ENCODE measurements at places on chromosomes 1 and 21.

- DNase-seq, result no peak
- H3K27ac ChIP-seq, result no peak overlapping the region
- H3K27me3 ChIP-seq, result peaks cover 5% of the 10 kb centered on the region
- peaks cover 7% of the 10 kb centered on the region for H3K36me3 ChIP-seq
Observed at GRCh38 chr1:112698366-112699310, 8.3 kb downstream of the RHOC start.

- H3K36me3 ChIP-seq, result no peaks in the 10 kb centered on the region
- H3K27me3 ChIP-seq, result no peaks in the 10 kb centered on the region
- no peak overlapping the region for H3K4me3 ChIP-seq
- no peak for DNase-seq
Observed at GRCh38 chr1:15029786-15030185, 123.8 kb upstream of the TMEM51 start.

DNA sequence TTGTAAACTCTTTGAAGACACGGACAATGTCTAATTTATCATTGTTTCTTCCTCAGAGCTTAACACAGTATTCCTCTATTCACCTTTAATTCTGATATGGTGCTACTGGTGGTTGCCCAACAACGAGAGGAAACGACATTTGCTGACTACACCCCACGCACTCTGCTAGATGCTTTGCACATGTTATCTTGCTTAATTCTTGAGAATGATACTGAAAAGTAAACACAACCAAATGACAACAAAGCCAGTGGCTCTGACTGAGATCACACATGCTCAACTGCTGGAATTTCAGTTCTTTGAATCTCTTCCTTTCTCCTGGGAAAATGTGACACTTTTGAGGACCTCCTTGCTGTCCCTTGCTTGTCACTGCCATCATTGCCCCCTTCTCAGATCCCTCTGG, 37.2 kb upstream of the DDAH1 start:
- no peak overlapping the region for H3K4me3 ChIP-seq
- no peaks in the 10 kb centered on the region for H3K4me1 ChIP-seq
- no peak overlapping the region for H3K27ac ChIP-seq
- H3K27me3 ChIP-seq, result peaks cover 1% of the 10 kb centered on the region

GRCh38 chr1:155070721-155071569, 7.4 kb downstream of the EFNA4 start:
- peak; percentile 89 for DNase-seq
- peaks cover 30% of the 10 kb centered on the region for H3K4me1 ChIP-seq
- peaks cover 11% of the 10 kb centered on the region for H3K27me3 ChIP-seq
- H3K36me3 ChIP-seq, result no peaks in the 10 kb centered on the region

GRCh38 chr1:159705251-159705903, 9.0 kb downstream of the CRP start:
- H3K4me1 ChIP-seq, result no peaks in the 10 kb centered on the region
- H3K27ac ChIP-seq, result no peak overlapping the region
- no peaks in the 10 kb centered on the region for H3K27me3 ChIP-seq

All from glutamatergic neuron (in vitro differentiated cells).